Right renal cortex interstitium (tissue), 3 donors: ENCODE measurements at places on chromosomes 11 and 22.

DNA sequence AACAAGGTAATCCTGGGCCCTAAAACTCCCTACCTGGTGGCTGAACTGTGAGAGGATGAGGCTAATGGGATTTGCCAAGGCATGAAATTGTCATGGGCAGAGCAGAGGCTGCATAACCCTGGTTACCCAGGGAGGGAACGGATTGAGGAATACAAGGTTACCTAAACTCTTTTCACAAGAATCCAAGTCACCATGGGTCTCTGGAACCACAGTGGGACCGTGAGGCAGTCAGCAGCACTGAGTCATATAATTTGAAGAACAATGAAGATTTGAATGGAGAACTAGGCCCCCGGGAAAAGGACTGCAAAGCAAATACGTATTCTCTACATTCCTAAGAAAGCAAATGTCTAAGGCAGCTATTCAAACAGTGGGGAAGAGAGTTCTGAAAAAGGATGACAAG lies 19.8 kb downstream of the CAT start:
- DNase-seq, result no peak

- DNase-seq, result no peak
These were observed 4.1 kb upstream of the CRACR2B start for GRCh38 chr11:823441-824291.

- DNase-seq, result no peak
These were observed 146.2 kb downstream of the RBFOX2 start for GRCh38 chr22:35882211-35883030.

- no peak for DNase-seq
These were observed 70.4 kb downstream of the NCAPD3 start for GRCh38 chr11:134153147-134153905.

DNA sequence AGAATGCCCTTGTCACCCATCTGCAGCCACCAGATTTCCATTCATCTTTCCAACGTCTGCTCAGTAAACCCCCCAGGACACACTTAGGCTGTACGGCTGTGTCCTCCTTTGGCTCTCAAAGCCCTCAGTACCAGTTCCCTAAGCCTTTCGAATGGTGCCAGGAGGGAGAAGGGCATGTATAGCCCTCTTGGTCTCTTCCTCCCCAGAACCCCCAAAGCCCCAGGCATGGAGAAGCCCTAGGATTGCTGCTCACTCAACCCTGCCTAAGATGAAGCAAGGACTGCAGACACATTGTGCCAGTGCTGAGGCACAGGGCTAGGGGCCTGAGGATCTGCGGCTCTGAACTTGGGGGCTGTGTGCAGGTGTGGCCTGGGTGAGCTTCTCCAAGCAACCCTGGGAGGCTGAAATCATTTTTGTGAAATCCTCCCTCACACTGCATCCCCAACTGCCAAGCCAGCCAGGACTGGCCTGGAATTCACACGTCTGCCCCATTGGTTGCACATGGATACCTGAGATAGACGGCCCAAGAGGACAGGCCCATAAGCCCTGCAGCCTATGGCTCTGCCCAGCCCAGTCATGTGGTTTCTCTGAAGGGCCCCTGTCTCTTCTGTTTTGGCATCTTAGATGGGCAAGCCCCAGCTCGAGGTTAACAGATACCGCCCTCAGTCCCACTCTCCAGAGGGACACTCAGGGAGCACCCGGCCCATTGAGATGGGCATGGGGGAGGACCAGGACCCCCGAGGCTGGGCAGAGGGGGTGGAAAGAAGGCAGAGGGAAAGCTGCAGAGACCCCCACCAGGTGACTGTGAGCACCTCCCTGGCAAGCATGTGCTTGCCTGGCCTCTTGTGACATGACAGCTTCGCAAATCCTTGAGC lies 34.0 kb downstream of the KCNQ1OT1 start:
- DNase-seq, result no peak

DNA sequence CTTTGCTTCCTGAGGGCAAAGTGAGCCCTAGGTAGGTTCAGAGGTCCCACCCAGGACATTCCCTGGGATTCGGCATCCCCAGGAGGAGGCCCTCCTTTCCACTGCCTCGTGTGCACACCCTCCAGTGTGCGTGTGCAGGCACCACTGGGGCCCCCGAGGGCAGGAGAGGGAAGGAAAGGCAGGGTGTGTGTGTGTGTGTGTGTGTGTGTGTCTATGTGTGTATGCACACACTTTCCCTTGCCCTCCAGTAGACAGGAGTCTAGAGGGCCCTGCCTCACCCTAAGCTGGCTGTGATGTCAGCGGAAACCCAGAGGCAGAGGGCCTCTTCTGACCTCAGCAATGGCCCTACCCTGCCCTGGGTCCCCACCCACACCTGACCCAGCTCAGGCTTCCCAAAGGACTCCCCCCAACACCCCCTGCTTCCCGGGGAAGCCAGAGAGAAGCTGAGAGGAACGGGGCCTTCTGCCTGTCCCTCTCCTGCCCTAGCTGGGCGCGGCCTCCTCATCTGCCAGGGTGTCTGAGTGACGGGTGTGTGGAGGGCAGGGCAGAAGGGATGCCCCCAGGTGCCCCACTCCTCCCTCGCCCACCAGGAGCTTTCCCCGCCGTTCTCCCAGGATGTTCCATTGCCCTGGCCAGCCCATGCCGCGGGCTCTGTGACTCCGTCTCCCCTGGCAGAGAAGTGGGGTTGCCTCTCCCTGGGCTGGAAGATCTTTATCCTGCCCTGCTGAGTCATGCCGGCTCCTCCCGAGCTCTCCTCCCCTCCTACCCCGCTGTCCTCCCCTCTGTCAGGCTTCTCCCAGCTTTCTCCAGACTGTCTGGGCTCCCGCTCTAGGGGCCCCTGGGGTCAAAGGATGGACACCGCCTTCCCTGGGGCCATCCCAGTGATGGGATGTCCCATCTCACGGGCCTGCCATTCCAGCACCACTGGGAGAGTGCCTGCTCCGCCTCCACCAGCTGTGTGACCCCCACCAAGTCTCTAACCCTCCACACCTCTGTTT lies 6.0 kb upstream of the CLCF1 start:
- DNase-seq, result no peak

- DNase-seq, result no peak
These were observed 114.9 kb downstream of the KCNQ1 start for GRCh38 chr11:2559527-2560311.

DNA sequence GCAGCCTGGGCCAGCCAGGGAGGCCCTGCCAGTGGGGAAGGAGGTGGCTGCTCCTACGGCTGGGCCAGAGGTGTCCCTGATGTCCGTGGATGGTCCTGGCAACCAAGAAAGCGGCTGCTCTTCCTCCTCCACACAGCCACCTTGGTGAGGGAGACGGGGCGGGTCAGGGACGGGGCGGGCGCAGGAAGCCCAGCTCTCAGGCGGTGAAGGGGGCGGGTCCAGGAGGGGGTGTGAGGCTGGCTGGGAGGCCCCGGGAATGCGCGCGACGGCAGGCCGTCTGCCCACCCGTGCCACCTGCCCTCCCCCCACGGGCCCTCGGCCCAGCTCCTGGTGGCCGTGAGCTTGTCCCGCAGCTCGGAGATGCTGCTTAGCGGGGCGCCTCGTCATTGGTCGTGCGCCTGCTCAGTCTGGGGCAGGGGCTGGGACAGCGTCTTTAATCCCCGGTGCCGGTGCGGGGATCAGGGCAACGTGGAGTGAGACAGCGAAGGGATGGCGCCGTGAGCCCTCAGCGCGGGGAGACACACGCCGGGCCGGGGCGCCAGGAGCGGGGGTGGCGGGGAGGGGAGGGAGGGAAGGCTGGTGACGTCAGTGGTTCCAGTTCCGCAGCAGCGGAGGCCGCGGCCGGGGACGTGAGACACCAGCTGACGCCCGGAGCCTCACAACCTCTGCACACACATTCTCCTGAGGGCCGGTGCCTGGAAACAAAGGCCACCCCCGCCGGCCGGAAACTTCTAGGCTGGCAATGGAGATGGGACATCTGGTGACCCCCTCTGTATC lies 6.7 kb upstream of the BRSK2 start:
- DNase-seq, result no peak

- DNase-seq, result no peak
These were observed 2.0 kb upstream of the TESMIN start for GRCh38 chr11:68753300-68753699.

DNA sequence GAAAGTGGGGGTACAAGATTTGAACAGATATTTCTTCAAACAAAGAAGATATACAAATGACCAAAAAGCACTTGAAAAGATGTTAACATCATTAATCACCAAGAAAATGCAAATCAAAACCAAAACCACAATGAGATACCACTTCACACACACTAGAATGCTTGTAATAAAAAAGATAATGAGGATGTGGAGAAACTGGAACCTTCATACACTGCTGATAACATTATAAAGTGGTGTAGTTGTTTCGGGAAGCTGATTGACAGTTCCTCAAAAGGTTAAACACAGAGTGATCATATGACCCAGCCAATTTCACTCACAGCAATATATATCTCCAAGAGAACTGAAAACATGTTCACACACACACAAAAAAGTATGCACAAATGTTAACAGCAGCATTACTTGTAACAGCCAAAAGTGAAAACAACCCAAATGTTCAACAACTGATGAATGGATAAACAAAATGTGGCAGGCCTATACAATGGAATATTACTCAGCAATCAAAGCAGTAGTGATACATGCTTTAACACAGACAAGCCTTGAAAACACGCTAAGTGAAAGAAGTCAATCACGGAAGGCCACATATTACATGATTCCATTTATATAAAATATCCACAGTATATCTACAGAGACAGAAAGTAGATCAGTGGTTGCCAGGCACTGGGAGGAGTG lies 15.1 kb downstream of the PITPNB start:
- no peak for DNase-seq

GRCh38 chr22:42901790-42902508 lies 44.9 kb upstream of the ARFGAP3 start:
- no peak for DNase-seq

GRCh38 chr11:68565768-68566167 lies 105.2 kb downstream of the PPP6R3 start:
- no peak for DNase-seq

- DNase-seq, result no peak
These were observed 21.8 kb downstream of the NARS2 start for GRCh38 chr11:78552881-78553280.

DNA sequence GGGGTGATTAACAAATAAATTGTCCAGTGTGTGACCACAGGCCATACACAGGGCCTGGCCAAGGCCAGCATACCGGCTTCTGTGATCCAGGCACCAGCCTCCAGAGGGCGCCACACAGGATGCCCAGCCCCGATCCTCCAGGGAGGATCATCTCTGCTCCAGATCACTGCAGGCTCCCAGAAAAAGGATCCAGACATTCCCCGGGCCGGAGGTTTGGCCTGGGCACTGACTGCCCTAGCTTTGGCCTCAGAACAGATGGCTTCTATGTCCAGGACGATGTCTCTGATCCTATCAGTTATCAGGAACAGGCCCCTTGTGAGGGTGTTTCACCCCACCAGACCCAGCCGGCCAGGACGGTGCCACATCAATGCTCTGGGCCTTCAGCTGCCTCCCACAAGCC lies 74.5 kb upstream of the LMO1 start:
- no peak for DNase-seq

DNA sequence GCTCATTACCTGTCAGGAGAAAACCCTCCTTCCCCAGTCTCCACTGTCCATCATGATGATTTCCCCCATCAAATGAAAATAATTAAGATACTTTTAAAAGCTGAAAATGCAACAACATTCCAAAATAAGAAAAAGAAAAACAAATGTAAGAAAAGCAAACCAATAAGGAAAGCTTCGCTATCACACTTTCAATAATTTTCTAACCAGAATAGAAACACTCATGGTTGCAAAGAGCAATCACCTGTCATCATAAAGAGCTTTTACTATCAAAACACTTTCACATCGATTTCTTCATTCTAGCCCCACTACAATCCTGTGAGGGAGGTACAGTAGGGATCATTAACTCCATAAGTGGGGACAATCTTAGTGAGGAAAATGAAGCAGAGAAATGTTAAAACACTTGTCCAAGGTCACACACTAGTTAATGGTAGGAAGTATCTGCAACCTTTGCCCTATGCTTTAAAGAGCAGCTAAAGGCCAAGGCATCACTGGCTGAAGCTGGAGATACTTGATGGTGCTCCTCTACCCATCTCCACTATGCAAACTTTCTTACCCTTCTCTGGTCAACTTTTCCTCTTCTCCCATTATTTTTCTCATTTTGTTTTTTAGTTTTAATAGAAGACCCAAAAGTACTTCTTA lies 2.6 kb downstream of the RBM4B start:
- DNase-seq, result no peak

DNA sequence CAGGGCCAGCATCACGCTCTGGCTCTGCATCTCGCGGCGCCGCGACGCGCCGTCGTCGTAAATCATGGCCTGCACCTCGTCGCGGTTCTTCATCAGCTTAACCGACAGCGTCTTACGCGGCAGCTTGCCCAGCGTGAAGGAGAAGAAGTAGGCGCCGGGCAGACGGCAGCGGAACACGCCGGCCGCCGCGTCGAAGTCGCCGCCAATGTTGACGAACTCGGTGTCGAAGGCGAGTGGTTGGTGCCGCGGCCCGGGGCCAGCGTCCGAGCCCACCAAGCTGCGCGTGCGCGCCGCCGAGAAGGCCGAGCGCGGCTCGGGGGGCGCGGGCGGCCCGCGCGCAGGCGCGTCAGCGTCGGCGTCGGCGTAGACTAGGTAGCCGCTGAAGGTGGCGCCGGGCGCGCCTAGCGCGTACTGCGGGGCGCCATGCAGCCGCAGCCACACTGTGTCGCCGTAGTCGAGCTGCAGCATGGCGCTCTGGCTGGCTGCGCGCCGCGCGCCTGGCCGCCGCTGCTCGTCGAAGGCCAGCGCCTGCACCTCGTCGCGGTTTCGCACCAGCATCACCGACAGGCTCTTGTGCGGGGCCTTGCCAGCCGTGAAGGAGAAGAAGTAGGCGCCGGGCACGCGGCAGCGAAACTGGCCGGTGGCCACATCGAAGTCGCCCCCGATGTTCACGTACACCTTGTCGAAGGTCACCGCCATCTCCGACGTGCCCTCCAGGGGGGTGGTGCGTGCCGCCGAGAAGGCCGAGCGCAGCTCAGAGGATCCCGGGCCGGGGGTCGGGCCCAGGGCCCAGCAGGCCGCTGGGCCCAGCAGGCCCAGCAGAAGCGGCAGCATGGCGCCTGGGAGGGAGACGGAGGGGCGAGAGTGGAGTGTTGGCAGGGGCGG lies 3.7 kb downstream of the FAM180B start:
- DNase-seq, result no peak

DNA sequence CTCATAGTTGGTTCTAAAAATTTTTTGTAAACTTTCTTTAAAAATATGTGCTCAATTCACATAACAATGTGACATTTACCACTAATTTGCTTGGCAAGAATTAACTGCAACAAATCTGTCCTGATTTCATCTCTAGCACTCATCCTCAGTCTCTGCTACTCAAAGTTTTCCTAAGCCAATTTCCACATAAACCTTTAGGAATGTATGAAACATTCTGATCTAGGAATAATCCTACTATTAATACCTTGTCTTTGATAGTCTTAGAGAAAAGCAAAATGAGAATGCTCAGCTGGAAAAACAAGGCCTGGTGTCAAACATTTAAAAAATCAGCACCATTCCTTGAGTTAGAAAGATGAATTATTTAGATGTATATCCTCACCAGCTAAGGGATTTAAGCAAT lies 114.3 kb downstream of the CD44 start:
- DNase-seq, result no peak

- no peak for DNase-seq
These were observed 81.9 kb downstream of the MN1 start for GRCh38 chr22:27719535-27720227.

- DNase-seq, result no peak
These were observed 3.9 kb downstream of the PRDM11 start for GRCh38 chr11:45150301-45150700.
